ENCODE measurements at places on chromosomes 2 and 18.

DNA sequence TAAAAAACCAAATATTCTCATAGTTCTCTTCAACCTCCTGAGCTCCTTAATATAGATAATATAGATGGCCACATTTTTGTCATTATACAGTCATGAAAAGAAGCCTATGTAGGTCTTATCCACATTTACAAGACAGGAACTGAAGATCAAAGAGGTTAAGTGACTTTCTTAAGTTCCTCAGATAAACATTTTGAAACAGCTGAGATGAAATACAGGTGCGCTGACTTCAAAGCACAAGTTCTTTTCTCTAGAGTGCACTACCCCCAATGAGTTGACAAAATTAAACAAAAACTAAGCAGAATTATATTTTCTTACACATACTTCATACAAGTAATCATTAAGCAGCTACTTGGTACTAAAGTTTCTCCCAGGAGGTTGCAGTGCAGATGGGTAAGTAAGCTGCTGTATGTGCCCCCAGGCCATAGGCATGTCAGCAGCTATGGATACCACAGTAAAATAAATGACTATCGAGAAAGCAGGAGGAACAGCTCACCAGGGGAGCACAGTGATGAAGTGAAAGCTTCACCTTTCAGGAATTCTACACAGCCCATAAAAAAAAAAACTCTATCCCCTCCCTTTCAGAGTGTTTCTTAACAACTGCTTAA is 199.8 kb downstream of the DPP10 start:
- DNase-seq = no peak

DNA sequence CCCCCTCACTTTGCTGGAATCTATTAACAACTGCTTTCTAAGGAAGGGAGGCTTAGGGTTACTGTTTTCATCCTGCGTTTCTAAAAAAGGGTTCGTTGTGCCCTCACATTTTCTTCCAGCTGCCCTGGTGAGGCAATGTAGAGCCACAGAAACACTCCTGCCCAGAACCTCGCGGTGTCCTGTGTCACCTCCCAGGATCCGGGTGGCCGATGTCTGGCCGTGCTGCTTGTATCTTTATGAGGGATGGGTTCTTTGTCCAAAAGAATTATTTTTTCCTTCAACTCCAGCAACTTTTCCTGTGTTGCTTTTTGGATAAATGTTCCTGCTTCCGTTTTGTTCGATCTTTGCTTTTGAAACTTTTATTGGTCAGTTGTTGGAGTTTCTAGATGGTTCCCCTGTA is 291.8 kb upstream of the HS6ST1 start:
- DNase-seq = no peak

DNA sequence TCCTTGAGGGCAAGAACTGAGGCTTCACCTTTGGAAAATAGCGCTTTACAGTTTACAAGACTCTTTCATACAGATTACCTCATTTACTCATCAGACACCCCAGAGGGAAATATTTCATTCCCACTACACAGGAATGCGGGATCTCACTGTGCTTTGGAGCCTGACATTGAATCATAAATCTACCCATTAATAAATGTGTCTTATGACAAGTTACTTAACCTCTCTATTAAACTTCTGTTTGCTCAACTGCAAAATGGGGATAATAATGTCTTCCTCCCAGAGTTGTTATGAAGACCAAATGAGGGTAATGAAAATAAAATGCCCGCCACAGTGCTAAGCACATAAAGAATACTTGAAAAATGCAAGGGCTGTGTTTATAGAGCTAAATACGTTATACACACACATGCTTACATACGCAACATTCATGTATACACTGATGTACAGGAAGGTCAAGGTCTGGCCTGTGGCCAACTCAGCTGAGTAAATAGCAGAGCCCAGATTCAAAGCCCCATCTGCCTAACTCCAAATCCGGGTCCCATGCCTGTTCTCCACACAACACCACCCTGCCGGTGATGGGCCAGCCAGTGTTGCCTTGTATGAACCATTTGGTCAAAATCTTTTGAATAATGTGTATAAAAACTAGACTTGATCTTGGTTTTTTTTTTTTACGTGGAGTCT is 77.8 kb upstream of the STPG4 start:
- DNase-seq = no peak

- no peak for DNase-seq
Measured at GRCh38 chr2:20456116-20456571, 9.3 kb downstream of the RHOB start.
